Skeletal muscle tissue (tissue), 5 donors: ENCODE measurements at places on chromosomes 2 and 18. TPM values are rescaled to one million over a fixed set of nuclear protein-coding genes. Genes with fewer than 3 reads are reported as not detected.

The SH2D6 gene
- total RNA-seq, result not detected

The OSBPL6 gene
- total RNA-seq, result 2.1 TPM

The VWA3B gene
- not detected for total RNA-seq

The PCARE gene
- total RNA-seq, result under 0.01 TPM
